ENCODE measurements at places on chromosomes 11 and 22.
A peak's percentile ranks its signal among the peaks of the same experiment; 100 is the strongest.

DNA sequence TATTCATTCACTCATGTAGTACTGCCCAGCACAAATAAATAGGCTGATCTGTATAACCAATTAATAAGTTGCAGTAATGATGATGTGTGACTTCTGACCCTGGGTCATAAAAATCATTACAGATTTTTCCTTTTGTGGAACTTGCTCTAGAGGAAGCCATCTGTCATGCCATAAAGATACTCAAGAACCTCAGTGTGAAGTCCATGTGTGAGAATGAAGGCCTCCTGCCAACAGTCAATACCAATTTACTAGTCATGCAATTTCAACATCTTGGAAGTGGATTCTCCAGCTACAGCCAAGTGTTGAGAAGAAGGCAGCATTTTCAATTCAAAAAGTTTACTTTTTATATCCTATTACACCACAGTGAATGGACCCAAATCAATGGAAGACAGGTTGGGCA, 435.6 kb upstream of the LRRC4C start:
- DNase-seq, result no peak

DNA sequence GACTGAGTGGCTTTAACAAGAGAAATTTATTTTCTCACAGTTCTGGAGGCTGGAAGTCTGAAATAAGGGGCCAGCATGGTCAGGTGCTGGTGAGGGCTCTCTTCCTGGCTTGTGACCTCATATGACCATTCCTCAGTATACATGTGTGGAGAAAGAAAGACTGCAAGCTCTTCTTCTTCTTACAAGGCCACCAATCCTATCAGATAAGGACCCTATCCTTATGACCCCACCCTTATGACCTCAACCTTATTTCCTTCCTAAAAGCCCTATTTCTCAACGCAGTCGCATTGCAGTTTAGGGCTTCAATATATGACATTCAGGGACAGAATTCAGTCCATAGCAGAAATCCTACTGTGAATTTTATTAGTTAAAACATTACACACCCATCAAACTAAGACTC, 124.4 kb upstream of the RAG2 start:
- DNase-seq, result no peak

- DNase-seq, result no peak
These were observed 3.6 kb upstream of the APOBEC3A start for GRCh38 chr22:38953577-38954413.

DNA sequence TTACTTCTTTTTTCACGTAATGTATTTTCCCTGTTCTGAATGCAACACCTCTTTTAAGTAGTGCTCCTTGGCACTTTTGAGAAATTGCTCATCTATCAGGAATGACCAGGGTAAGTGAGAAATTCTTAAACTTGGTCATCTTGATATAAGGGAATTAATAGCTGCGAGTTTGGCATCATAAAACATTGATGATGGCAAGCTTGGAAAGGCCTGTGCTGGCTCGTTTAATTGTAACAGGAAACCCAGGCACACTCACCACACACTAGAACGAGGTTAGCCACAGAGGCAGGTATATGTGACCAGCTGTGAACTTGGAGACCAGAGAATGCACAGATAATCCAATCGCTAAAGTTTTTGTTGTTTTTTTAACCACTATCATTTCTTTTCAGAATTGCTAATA, 24.3 kb downstream of the FAM118A start:
- DNase-seq, result peak; percentile 8

DNA sequence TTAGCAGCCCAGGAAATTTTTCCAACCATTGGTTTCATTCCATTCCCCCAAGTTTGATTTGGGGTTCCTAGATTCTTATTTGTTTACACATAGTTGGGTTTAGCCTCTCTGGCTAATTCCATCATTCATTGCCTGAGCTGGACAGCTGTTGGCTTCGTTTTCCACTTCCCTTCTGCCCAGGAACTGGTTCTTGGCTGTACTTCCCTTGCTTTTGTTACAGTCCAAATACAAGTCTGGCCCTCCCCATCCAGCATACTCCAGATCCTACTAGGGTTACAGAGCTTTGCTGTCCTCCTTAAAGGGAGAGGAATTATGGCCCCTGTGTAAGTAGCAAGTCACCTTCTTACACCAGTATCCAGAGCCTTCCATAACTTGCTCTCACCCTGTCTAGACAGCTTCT, 356.3 kb downstream of the FAT3 start:
- DNase-seq, result no peak

DNA sequence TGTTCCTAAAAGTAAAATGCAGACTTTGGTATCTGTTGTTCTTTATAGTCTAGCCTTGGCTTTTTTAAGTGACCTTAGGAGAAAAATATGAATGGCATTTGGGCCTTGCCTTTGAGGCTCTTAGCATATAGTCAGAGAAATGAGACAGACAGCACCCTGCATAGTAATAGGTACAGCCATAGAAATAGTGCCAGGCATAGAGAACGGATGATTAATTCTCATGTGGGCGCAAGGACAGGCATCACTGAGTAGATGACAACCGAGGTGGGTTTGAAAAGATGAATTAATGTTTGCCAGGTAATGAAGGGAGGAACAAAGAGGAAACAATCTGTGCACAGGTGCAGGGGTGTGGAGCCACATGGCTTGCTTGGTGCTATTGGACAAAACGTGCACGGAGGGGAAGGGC, 90.5 kb downstream of the BMAL1 start:
- DNase-seq, result no peak

Data from AG09309 (cell line).